Progenitor cell of endocrine pancreas (in vitro differentiated cells): ENCODE measurements at places on chromosomes 7 and 10. TPM values are rescaled to one million over a fixed set of nuclear protein-coding genes. Genes with fewer than 3 reads are reported as not detected.
A peak's percentile ranks its signal among the peaks of the same experiment; 100 is the strongest.

Gene IDI2
- total RNA-seq = not detected in 2 replicates

GRCh38 chr10:98323221-98324164, 55.5 kb upstream of the LOXL4 start:
- no peaks in the 10 kb centered on the region for H3K36me3 ChIP-seq
- DNase-seq = no peak
- H3K27ac ChIP-seq = no peak overlapping the region
- peaks cover 2% of the 10 kb centered on the region for H3K4me1 ChIP-seq
- H3K4me3 ChIP-seq = no peak overlapping the region

GRCh38 chr10:113319479-113319878, 233.4 kb upstream of the HABP2 start:
- no peaks in the 10 kb centered on the region for H3K36me3 ChIP-seq
- no peak for DNase-seq
- no peak overlapping the region for H3K27ac ChIP-seq
- no peak overlapping the region for H3K4me3 ChIP-seq
- peaks cover 10% of the 10 kb centered on the region for H3K4me1 ChIP-seq
- H3K27me3 ChIP-seq = peaks cover 7% of the 10 kb centered on the region

DNA sequence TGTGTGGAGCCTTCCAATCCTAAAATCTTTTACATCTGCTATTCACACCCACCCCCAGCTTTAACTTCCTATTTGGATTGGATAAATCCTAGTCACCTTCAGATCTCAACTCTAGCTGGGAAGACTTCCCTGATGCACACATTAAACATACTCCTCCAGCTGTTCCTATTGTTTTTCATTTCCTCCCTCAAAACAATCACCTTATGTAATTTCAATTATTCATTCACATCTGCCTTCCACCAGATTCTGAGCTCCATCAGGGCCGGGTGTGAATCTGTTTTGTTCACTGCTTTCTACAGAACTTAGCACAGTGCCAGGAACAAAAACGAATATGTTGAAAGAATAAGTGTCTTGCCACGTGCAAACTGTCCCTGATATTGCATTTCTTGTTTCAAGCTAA, 497.4 kb downstream of the PLXDC2 start:
- peaks cover 2% of the 10 kb centered on the region for H3K4me1 ChIP-seq
- H3K27ac ChIP-seq = no peak overlapping the region
- H3K27me3 ChIP-seq = no peaks in the 10 kb centered on the region
- no peak for DNase-seq
- H3K4me3 ChIP-seq = no peak overlapping the region

Gene CYP3A4
- total RNA-seq = not detected in 2 replicates

Gene MYPN
- total RNA-seq = 0.05 and 0.22 TPM in 2 replicates

DNA sequence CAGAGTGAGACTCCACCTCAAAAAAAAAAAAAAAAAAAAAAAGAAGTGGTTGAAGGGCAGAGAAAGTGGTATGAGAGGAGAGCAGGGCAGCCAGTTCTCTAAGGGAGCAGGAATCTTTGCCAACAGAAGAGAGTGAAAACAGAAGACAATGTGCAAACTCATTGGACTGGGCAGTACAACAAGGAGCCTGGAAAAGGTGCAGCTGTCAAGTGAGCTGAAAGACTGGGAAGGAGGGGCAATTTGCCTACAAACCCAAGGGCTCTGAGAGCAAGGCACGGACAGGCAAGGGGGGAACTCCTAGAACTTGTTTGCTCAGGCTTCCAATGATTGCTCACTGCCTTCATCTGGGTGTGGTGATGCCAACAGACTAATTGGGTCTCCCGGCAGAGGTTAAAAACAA, 9.5 kb downstream of the ACTR1A start:
- H3K36me3 ChIP-seq = peaks cover 2% of the 10 kb centered on the region
- H3K4me3 ChIP-seq = no peak overlapping the region
- DNase-seq = no peak
- no peaks in the 10 kb centered on the region for H3K27me3 ChIP-seq
- peaks cover 9% of the 10 kb centered on the region for H3K4me1 ChIP-seq

Gene TMEM139
- 4.7 and 5.1 TPM in 2 replicates for total RNA-seq

Gene LRRC18
- not detected in 2 replicates for total RNA-seq

GRCh38 chr10:58647376-58648112, 134.9 kb downstream of the BICC1 start:
- no peak overlapping the region for H3K27ac ChIP-seq
- no peaks in the 10 kb centered on the region for H3K4me1 ChIP-seq
- DNase-seq = no peak
- no peak overlapping the region for H3K4me3 ChIP-seq
- H3K27me3 ChIP-seq = no peaks in the 10 kb centered on the region
- no peaks in the 10 kb centered on the region for H3K36me3 ChIP-seq

DNA sequence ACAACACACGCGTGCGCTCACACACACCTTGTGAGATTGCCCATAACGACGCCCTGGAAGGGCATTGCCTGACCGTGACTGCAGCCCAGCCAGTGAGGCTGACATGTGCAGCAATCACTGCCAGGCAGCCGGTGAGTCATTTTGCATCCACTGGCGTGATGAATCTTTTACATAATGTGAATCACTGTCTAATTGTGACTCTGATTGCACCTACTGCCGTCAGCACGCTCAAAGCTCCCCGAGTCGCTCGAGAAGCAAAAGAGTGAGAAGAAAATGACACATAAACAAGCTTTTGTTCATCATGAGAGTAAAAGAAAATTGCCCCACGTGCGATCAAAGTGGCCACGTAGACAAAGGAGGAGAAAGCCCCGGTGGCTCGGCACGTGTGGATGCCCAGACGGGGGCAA, 117.4 kb upstream of the PFKP start:
- DNase-seq = no peak
- H3K27me3 ChIP-seq = peaks cover 23% of the 10 kb centered on the region
- no peaks in the 10 kb centered on the region for H3K36me3 ChIP-seq
- H3K4me3 ChIP-seq = no peak overlapping the region
- H3K27ac ChIP-seq = no peak overlapping the region

DNA sequence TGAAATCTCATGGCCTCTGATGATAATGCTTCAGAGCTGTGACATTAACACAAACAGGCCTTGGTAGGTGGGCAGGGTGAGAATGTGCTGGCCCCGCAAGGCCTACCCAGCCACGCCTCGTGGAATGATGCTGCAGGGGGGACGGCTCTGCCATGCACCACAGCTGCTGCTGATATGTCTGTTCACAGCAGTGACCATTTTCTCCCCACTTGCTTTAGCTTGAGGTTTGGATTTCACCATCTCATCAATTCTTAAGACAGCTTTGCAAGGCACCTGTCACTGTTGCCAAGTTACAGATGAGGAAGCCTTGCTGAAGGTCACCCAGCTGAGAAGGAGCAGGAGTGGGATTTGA, 128.3 kb downstream of the PTPN20 start:
- H3K4me1 ChIP-seq = no peaks in the 10 kb centered on the region
- H3K4me3 ChIP-seq = no peak overlapping the region
- DNase-seq = no peak
- peaks cover 26% of the 10 kb centered on the region for H3K27me3 ChIP-seq

GRCh38 chr7:128310499-128310898, 33.2 kb downstream of the RBM28 start:
- no peak overlapping the region for H3K27ac ChIP-seq
- no peaks in the 10 kb centered on the region for H3K27me3 ChIP-seq

- no peak overlapping the region for H3K27ac ChIP-seq
- peak overlapping the region; percentile 56 for H3K4me3 ChIP-seq
- H3K27me3 ChIP-seq = peaks cover 61% of the 10 kb centered on the region
Measured at GRCh38 chr7:42493436-42494198, 256.6 kb upstream of the GLI3 start.

DNA sequence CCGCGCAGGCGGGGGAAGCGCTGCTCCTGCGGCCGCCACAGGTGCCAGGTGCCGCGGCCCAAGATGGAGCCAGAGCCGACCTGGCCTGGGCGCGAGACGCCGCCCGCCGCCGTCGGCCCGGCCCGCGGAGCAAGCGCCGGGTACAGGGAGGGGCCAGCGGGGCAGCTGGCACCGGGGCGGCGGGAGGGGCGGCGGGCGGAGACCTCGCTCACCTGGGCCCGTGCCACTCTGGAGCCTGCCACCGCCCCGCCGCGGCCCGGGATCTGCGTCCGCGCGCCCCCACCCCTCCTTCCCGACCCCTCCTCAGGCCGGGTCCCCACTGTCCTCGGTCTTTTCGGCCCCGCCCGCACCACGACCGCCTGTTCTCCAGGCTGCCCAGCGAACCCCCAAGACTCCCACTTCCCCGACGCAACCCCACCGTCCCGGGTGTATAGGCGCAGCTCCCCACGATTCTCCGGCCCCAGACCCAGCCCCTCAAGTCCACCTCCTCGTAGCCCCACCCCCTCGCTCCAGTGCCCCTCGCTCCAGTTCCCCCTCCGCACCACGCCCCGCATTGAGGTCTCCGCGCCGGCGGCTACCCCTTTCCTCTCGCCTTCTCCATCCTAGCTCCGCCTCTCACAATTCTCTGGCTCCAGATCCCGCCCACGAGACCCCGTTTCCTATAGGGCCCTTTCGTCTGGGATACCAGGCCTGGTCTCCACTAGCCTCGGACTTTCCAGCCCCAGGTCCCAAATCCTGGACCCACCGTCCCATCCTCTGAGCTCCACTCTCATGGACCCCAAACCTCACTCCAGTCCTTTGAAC, at the start of gene GPRIN2:
TSS of gene GPRIN2 (minus strand) at position 144 of the 804 bp plus-strand sequence. CDS start 5,922 bp downstream, outside the sequence.
- peak within 1 kb of the TSS; percentile 89 for H3K27ac ChIP-seq
- H3K27me3 ChIP-seq = peaks cover 7% of the 10 kb centered on the region
- H3K4me3 ChIP-seq = no peak within 1 kb of the TSS
- H3K36me3 ChIP-seq = no peaks in the 10 kb centered on the region
- H3K4me1 ChIP-seq = peaks cover 7% of the 10 kb centered on the region
- DNase-seq = peak; percentile 40

DNA sequence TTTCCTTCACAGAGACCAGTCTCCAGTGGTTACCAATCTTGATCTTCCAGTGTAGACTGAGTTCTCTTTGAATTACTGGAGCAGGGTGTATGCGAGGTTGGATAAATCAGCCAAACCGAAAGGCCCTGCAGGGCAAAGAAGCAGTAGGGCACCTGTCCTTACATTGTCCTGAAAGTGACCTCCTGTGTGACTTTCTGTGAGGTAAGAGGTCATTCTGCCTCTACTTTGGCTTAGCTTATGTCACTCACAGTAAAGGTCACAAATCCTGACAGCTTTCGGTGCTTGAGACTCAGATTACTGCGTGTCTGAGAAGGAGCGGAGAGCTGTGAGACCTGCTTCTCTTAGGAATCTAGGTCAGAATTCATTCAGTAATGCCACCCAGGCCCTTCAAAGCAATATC, 252.7 kb upstream of the ETV1 start:
- H3K27me3 ChIP-seq = no peaks in the 10 kb centered on the region
- H3K4me3 ChIP-seq = no peak overlapping the region
- no peaks in the 10 kb centered on the region for H3K36me3 ChIP-seq
- no peak for DNase-seq

Gene TWIST1
- 1.8 and 2.8 TPM in 2 replicates for total RNA-seq

- H3K27me3 ChIP-seq = no peaks in the 10 kb centered on the region
- H3K4me1 ChIP-seq = peaks cover 10% of the 10 kb centered on the region
- DNase-seq = no peak
- peaks cover 1% of the 10 kb centered on the region for H3K36me3 ChIP-seq
- H3K4me3 ChIP-seq = no peak overlapping the region
Measured at GRCh38 chr10:118723466-118723865, 31.3 kb downstream of the CACUL1 start.

Gene ADD3
- 111 and 117 TPM in 2 replicates for total RNA-seq

DNA sequence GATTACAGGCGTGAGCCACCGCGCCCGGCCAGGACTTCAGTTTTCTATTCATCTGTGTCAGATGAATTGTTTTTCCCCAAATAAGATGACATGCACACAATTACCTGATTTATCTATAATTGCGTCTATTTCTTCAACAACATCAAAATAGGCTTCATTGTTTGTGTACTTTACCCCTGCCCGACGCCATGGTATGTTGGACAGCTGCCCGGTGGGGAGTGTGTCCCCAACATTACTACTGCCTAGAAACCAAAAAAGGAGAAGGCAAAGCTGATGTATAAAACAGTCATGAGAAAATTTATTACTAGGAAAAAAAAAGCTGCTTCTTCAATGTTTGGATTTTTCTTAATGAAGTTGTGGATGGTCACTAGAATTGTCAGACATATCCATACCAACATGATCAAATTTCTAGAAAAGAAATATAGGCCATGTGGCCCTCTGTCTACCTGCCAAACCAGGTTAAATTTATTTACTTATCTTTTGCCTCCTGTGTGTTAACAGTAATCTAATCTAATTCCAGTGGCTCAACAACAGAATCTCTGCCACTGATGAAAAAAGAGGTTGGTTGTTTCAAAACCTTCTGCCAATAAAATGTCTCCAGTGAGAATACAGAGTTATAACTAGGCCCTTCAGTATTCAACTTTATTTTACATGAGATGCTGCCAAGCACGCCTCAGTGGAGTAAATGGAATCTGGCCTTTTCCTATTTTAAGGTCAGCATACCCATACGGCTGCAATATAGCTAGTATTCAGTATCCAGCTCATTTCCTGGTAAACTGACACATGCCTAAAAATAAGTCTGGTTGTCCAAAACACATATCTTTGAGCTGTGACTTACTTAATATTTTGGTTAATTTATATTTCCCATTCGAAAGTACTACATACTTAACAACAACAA, 16.5 kb downstream of the AP3M1 start:
- no peak for DNase-seq
- no peak overlapping the region for H3K4me3 ChIP-seq
- no peak overlapping the region for H3K27ac ChIP-seq
- H3K4me1 ChIP-seq = no peaks in the 10 kb centered on the region

Gene SLC13A1
- not detected in 2 replicates for total RNA-seq

DNA sequence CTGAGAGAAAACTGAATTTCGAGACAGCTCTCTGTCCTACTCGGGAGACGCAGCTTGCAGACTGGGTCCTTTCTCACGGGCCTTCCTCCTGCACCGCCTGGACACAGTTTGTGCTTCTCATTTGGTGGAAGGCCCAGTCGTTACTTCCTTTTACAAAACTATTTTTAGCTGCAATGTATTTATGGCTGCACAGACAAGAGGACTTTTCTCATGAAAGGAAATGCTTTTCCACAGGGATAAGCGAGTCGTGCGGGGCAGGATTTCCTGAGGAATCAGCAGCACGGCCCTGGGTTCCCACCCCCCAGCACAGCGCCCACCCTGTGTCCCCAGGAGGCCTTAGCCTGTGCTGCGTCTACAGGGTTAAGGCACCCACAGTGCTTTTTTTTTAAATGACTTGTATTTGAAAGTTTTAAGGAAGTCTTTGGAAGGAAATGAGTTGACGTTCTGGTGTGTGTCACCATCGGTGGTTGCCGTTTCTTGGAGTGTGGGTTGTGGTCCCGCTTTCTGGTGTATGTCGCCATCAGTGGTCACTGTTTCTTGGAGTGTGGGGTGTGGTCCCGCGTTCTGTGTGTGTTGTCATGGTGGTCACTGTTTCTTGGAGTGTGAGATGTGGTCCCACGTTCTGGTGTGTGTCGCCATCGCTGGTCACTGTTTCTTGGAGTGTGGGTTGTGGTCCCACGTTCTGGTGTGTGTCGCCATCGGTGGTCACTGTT, 50.9 kb downstream of the INPP5A start:
- no peaks in the 10 kb centered on the region for H3K27me3 ChIP-seq
- DNase-seq = no peak
- H3K27ac ChIP-seq = no peak overlapping the region
- H3K4me1 ChIP-seq = peaks cover 4% of the 10 kb centered on the region
- peaks cover 7% of the 10 kb centered on the region for H3K36me3 ChIP-seq
- no peak overlapping the region for H3K4me3 ChIP-seq
